ENCODE measurements at places on chromosomes 12 and 14. TPM values are rescaled to one million over a fixed set of nuclear protein-coding genes. Genes with fewer than 3 reads are reported as not detected.

HOXC13 gene
- polyA plus RNA-seq = not detected

RERG gene
- 0.12 TPM for polyA plus RNA-seq

TNFAIP2 gene
- 20.2 TPM for polyA plus RNA-seq

NOS1 gene
- polyA plus RNA-seq = not detected

TPPP2 gene
- not detected for polyA plus RNA-seq

ATG101 gene
- polyA plus RNA-seq = 112 TPM

YARS2 gene
- polyA plus RNA-seq = 20.5 TPM

FAM161B gene
- 2.6 TPM for polyA plus RNA-seq

AKAP5 gene
- 0.77 TPM for polyA plus RNA-seq

SSTR1 gene
- 1.0 TPM for polyA plus RNA-seq

DHH gene
- polyA plus RNA-seq = not detected

TSPAN19 gene
- polyA plus RNA-seq = not detected

Data from AG04450 (cell line).